ENCODE measurements at places on chromosomes 2 and 18.

GRCh38 chr2:191845876-191846514, 893 bp downstream of the CAVIN2 start:
- no peak for DNase-seq

GRCh38 chr18:72246076-72246475, 298.1 kb downstream of the CBLN2 start:
- DNase-seq, result no peak

DNA sequence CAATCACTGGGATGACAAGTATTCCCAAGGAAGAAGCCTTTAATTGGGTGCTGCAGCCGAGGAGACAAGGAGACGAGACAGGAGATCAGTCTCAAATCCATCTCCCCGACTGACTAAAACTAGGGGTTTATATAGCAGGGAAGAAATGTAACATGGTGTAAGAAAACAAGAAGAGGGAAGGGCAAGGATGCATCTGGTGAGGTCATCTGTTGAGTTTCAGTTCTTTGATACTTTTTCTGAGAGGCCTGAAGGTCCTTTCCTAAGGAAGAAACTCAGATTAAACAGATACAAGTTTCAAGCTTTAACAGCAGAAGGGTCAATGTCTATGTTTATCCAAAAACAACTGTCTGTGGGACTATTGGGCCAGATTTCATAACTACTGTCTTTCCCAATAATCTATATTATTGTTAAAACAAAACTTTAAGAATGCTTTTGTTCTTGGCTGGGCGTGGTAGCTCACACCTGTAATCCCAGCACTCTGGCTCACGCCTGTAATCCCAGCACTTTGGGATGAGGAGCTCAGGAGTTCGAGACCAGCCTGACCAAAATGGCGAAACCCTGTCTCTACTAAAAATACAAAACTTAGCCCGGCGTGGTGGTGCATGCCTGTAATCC, 2.5 kb upstream of the PDCL3 start:
- no peak for DNase-seq

DNA sequence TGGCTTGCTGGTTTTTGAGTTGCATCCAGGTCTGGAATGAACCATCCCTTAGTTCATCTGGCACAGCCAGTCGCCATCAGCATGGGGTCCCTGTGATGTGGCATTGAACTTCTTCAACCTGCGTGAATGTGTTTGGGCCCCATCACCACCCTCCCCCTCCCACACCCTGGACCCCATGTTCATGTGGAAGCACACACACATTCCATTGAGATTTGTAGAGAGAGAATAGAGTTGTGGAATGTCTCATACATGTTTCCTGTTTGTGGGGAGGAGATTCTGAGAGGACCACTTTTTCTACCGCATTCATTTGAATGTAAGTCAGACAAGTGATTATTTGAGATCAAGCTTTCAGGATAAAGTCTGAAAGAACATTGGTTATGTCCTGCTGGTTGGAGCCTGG, 117.6 kb upstream of the EML6 start:
- peak; percentile 72 for DNase-seq

GRCh38 chr2:207072571-207072970, 93.2 kb downstream of the KLF7 start:
- no peak for DNase-seq

GRCh38 chr2:145807968-145808367, 1288.0 kb upstream of the ZEB2 start:
- DNase-seq, result no peak

GRCh38 chr2:127371037-127371436, 16.7 kb downstream of the MAP3K2 start:
- no peak for DNase-seq

GRCh38 chr18:48937869-48938750, 12.7 kb downstream of the SMAD7 start:
- no peak for DNase-seq

DNA sequence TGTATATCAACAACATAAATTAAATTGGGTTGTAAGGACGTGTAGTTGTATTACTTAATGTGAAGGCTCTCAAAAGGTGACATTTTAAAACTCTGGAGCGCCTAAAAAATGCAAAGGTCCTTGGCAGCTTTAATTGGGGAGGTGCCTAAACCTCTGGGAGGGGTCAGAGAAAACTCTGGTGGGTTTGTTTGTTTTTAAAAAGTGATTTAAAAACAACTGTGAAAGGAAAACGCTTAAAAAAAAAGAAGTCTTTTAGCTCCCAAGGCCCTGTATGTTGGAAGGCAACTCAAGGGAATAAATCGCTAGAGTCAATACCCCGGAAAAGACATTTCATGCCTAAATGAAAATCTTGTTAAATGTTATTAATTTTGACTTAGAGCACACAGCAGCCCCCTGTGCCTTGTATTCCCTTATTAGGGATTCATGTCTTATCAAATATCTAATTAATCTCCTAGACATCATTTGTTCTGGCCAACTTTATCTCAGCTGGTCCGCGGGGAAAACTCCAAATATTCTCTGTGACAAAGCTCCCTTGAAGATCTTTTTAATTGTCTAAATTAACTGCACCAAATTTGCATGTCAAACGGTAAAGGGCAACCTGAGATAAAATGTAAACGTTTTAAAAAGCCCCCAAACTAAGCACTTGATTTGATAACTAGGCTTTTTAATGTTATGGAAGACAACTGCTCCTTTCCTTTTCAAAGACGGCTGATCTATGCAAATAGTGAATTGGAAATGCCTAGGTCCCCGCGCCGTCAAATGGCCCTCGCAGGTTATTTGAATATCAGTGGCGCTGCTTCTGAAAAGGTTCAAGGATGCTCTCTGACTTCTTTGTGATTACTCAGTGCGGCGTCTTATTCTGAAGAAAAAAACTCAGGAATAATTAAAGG, 4.2 kb downstream of the SP9 start:
- no peak for DNase-seq

- DNase-seq, result no peak
These were observed 728 bp upstream of the C18orf63 start for GRCh38 chr18:74314759-74315463.

DNA sequence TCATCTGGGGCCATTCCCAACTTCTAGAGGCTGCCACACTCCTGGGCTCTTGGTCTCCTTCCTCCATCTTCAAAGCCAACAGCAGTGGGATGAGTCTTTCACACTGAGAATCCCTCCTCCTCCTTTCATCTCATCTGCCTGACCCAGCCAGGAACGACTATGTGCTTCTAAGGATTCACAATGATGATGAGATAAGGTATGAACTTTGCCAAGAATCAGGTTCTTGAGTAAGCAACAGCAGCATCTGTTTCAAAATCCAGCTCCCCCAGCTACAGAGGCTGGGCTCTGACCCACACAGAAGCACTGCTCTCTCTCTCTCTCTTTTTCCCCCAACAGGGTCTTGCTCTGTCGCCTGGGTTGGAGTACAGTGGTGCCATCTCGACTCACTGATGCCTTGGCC, 46.4 kb downstream of the TIMM21 start:
- DNase-seq, result no peak

DNA sequence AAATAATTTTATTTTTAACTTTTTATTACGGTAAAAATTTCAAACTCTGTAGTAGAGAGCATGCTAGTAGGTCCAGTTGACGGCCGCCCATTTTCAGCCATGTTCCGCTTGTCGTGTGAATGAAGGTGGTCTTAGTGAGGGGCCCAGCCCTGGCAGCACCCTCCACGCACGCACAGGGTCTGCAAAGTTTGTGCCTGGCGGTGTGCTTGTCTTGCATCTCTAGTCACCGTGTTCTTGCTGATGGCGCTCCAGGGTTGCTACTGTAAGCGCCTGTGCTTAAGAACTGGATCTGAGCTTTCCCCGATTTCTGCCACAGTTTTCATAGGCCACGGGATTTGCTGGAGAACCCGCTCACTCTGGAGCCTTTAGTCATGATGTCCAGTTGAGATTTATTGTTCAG, 28.9 kb downstream of the LDLRAD4 start:
- DNase-seq, result no peak

All from astrocyte of the spinal cord (primary cell).